CD4-positive, alpha-beta memory T cell (primary cell): ENCODE measurements at places on chromosomes 13 and 19. TPM values are rescaled to one million over a fixed set of nuclear protein-coding genes. Genes with fewer than 3 reads are reported as not detected.

The HSPB6 gene
- total RNA-seq = not detected

The PALM gene
- total RNA-seq = not detected

The SIAH3 gene
- total RNA-seq = 1.5 TPM

The POU4F1 gene
- total RNA-seq = not detected

The CBLC gene
- not detected for total RNA-seq

- H3K36me3 ChIP-seq = no peaks in the 10 kb centered on the region
- DNase-seq = no peak
- peaks cover 93% of the 10 kb centered on the region for H3K4me1 ChIP-seq
- H3K27me3 ChIP-seq = no peaks in the 10 kb centered on the region
- no peak overlapping the region for H3K27ac ChIP-seq
- H3K4me3 ChIP-seq = no peak overlapping the region
These were observed 19.4 kb upstream of the GPR18 start for GRCh38 chr13:99277629-99278028.

GRCh38 chr13:71606818-71607217 is 260.2 kb downstream of the DACH1 start:
- no peak overlapping the region for H3K4me3 ChIP-seq
- no peaks in the 10 kb centered on the region for H3K36me3 ChIP-seq
- no peak overlapping the region for H3K27ac ChIP-seq
- H3K27me3 ChIP-seq = no peaks in the 10 kb centered on the region

GRCh38 chr13:98921015-98921580 is 56.8 kb downstream of the DOCK9 start:
- peaks cover 16% of the 10 kb centered on the region for H3K36me3 ChIP-seq
- DNase-seq = no peak
- no peak overlapping the region for H3K27ac ChIP-seq

DNA sequence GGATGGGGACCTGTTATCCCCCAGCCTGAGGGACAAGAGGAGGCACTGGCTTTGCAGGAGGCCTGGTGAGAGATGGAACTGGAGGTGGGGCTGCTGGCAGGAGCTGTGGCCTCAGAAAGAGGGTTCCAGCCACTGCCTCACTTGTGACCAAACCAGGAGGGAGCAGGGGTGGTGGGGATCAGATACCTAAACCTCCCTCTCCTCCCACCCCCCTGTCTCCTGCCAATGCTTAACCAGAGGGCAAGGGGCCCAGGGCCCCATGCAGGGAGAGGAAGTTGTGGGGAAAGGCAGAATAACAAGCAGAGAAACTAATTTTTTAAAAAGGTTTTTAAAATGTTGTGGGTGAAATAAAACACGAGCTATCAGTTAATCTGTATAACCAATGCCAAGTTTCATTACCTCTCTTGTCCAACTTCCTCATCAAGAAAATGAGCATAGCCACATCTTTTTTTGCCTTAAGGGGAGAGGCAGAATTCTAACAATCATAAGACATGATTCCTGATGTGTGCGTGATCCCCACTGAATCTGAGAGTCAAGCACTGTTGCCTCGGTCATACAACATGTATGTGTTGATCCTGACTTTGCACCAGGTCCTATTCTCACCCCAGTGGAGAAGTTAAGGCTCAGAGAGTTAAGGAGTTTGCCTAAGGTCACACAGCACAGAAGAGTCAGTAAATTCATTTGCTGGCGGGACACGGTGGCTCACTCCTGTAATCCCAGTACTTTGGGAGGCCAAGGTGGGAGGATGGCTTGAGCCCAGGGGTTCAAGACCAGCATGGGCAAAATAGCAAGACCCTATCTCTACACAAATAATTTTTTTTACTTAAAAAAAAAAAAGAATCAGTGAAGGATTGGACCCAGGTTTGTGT is 12.9 kb downstream of the FXYD5 start:
- peak overlapping the region; percentile 20 for H3K27ac ChIP-seq
- H3K27me3 ChIP-seq = no peaks in the 10 kb centered on the region
- no peak for DNase-seq
- H3K4me3 ChIP-seq = no peak overlapping the region
- peaks cover 61% of the 10 kb centered on the region for H3K36me3 ChIP-seq
- H3K4me1 ChIP-seq = peaks cover 67% of the 10 kb centered on the region

DNA sequence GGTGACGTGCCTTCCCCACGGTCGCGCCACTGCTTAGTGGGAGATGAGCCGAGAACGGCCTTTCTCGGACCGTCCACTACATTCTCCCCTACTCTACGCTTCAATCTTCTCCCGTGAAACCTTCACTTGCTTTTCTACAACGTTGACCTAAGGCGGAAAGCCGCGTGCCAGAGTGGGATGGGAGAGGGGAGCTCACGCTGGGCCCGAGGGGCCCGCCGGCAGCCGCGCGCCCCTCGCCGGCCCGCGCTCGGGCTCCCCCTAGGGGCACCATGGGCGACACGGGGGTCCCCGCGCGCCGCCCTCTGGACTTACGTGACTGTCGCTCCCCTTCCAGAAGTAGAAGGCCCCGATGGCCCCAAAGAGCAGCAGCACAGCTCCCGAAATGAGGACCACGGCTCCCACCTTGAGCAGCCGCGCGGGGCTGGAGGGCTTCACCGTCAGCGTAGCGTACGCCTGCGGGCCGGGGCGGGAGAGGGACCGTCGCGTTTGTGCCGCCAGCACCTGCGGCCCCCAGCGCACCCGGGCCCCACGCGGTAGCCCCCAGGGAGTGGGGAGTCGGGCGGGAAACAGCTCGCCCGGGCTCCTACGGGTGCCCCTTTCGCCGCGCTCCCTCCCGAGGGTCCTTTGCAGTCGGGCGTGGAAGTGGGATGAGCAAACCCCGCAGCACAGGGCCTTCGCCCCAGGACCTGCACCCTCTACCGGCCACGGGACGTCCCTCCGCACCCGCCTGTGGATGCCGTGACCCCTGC is 727 bp downstream of the CNMD start:
- no peak overlapping the region for H3K4me3 ChIP-seq
- no peak overlapping the region for H3K27ac ChIP-seq
- no peak for DNase-seq
- no peaks in the 10 kb centered on the region for H3K4me1 ChIP-seq

DNA sequence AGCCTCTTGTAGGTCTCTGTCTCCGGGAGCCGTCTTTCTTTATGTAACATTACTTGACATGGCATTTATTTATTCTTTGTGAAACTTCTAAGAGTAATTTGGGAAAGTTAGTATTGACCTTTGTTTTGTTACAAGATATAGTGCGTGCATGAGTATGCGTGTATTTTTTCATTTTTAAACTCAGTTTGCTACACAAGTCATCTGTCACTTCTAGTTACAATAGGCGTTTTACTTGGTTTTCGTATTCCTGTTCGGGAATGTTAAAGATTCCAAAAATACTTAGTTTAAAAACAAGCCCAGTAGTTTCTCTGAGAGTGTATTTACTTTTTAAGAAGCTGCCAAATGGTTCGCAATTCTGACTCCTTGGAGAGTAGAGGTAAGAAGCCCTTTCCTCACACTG is 3.2 kb downstream of the PDS5B start:
- H3K36me3 ChIP-seq = no peaks in the 10 kb centered on the region
- no peak overlapping the region for H3K27ac ChIP-seq
- no peak for DNase-seq
